CD4-positive, alpha-beta T cell treated with Interleukin-6 at 100 ng/mL for 8 hours (primary cell): ENCODE measurements at places on chromosomes 7 and 10.
A peak's percentile ranks its signal among the peaks of the same experiment; 100 is the strongest.

GRCh38 chr10:116398224-116398623 lies 29.4 kb upstream of the PNLIPRP3 start:
- no peak for DNase-seq

- DNase-seq: no peak
These were observed 23.5 kb downstream of the HTR5A start for GRCh38 chr7:155093596-155093995.

DNA sequence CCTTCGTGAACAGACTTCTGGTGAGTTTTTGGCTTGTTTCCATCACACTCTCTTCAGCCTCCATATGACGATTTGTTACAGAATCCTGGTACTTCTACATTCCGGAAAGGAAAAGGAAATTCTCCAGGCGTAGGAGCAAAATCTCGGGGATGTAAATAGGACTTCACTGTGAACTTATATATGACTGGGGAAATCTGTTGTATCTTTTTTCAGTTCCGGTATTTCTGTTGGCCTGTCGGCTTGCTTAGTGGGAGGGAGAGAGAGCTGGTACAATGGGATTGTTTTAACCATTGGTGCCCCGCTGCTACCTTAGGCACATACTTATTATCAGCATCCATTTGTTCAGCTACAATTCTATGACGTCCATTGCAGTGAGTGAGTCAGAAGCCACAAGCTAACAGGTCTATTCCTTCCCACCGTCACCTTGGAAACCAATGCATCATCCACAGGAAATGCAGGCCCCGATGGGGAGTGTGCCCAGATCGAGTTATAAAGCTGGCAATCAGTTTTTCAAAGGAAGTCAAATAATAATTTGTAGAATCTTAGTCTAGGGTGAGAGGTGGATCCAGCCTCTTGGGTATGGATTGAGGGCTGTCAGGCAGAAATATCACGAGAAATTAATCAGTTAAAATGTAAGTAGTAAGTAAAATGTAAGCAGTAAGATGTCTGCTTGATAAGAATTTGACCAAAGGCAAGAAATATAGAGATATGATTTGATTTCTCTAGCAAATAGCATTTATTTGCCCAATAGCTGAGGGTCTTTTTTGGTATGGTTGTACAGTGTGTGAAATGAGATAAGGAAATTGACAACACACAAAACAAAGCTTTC lies 92.0 kb upstream of the MKLN1 start:
- peak; percentile 81 for DNase-seq

DNA sequence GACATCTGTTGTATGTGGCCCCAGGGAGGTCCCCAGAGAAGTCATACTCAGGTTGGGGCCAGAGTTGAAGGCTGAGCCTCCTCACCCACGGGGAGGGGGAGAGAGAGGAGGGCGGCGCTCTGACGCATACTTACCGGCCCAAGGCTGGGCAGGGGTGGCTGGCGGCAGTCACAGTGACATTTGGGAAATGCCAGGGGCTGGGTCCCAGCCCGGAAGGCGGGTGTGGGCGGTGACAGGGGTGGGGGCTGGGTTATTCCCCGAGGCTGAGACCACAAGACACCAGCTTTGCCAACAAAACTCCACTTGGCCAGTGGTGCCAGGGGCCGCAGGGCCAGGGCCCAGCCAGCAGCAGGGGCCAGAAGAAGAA lies 41.1 kb downstream of the RASGEF1A start:
- peak; percentile 18 for DNase-seq

DNA sequence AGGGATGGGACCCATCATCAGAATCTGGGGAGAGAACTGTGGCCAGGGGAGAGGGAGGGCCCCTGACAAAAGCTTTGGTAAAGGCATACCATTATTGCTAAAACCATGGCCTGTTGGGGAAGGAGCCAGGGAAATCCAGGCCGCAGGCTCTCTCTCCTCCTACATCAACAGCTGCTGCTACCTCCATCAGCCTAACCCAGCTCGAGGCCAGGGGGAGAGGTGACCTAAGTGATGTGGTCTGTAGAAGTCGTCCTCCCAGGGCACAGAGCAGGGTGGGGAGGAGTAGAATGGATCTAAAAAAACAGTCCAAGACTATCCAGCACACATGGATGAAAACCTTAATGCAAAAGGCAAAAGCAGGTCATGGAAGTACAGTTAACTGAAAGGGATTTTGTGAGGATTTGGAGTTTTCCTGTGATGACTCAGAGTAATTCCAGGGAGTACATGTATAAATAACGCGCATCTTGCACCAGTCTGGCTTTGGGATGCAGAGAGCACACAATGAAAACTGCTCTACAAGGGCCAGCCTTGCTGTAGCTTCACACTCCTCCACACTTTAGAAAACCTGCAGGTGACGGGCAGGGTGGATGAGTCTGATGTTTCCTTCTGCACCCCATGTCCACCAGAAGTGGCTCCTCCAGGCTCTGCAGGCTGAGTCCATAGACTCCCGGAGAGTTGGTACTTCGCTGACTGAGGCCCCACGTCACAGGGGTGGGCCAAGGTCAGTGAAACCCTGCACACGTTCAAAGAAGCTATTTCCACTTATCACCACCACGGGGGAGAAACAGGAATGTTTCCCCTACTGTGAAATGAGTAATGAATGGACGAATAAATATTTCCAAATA lies 38.5 kb upstream of the MSMB start:
- DNase-seq: no peak

DNA sequence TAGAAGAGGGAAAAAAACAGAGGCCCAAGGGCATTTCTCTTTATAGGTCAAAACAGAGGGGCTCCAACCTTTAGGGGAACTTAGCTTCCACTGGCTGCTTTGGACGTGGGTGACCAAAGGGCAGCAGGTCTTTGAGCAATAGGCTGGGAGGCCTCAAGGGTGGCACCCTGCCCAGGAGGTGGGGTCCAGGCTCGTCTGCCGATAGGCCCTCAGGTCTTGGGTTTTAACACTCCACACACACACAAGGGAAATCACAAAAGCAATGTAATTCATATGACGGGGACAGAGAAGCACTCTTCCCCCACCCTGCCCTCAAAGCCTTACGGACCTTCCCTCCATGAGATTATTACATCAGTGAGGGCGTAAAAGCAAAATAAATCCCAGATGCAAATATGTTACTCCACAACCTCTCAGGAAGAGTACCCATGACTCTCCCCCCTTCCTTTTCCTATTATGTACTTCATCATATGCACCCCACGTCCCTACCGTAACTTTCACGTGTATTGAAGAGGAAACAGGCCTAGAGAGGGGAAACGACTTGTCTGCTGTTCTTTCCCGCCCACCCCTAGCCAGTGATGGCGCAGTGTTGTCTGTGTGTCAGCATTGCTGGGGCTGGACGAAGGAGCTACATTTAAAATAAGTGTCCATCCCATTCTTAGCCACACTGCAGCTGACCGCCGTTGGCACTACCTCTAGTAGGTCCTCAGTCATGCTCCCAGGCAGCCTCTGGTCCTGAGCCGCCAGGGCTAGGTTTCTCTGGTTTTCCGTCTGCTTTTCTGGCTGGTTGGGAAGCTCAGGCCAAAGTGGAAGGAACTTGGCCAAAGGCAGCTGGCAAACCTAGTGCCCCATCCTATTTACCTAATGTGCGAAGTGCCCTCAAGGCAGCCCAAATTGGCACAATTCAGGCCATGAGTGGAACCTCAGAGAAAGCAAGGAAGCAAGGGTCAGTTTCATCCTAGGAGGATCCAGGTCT lies 2.1 kb downstream of the PCBD1 start:
- no peak for DNase-seq

GRCh38 chr10:101828766-101829551 lies 10.7 kb upstream of the OGA start:
- no peak for DNase-seq

- peak; percentile 12 for DNase-seq
These were observed 74.2 kb downstream of the MALSU1 start for GRCh38 chr7:23373151-23374004.

GRCh38 chr7:148543302-148543701 lies 47.3 kb upstream of the C7orf33 start:
- no peak for DNase-seq

GRCh38 chr7:93475811-93476210 lies 98.7 kb downstream of the CALCR start:
- DNase-seq: no peak

DNA sequence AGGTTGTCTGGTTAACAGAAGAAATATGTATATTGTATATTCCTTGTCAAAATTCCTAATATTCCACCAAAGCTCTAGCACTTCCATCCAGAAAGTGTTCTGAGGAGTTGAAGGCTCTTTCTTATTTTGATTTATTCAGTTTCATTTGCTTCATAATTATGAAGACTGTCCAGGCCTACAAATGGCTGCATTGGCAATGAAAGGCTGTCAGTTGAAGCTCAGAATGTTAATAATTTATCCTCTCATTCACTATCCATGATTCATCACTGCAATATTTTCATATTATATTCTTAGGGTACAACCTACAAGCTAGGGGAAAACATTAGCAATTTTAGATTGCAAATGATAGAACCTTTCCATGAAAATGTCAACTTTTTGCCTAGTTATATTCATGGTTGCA lies 57.3 kb downstream of the ARID5B start:
- DNase-seq: no peak

GRCh38 chr7:130065500-130066152 lies 4.7 kb upstream of the KLHDC10 start:
- DNase-seq: no peak

- DNase-seq: no peak
These were observed 852.0 kb upstream of the PHF14 start for GRCh38 chr7:10121631-10122030.

- no peak for DNase-seq
These were observed 157.3 kb upstream of the PPP2R2D start for GRCh38 chr10:131743190-131744151.

DNA sequence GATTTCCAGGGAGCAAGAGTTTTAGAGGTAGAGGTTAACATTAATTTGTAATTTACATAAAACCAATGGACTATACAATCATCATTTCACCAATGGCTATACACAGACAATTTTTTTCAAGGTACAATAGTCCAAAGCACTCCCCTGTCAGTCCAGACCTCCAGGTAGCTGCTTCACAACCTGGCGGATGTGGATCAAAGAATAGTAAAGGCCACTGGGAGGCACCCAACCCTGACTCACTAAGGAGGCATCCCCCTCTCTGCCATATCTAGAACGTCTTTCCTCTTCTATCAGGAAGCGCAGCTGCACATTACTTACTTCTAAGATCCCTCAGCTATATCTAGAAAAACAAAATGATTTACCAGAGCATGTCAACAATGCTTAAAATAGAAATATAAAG lies 217.7 kb upstream of the AOAH start:
- no peak for DNase-seq

GRCh38 chr7:30927559-30927958 lies 15.9 kb downstream of the AQP1 start:
- DNase-seq: no peak

DNA sequence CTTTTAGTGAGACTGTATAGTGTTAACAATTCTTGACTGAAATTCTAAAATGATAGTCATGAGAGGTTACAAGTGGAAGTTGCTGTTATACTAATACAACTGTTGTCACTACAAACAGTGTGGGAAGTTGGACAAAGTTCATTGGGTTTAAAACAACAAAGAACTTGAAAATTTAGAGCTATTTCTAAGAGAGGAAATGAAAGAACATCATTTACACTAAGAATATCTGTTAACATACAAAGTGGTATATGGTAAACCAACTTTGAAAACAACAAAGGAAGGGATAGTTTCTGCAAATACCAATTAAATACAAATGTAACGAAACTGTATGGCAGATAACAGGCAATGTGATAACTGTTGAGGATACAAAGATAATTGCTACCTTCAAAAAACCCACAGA lies 11.6 kb downstream of the MTPN start:
- no peak for DNase-seq

DNA sequence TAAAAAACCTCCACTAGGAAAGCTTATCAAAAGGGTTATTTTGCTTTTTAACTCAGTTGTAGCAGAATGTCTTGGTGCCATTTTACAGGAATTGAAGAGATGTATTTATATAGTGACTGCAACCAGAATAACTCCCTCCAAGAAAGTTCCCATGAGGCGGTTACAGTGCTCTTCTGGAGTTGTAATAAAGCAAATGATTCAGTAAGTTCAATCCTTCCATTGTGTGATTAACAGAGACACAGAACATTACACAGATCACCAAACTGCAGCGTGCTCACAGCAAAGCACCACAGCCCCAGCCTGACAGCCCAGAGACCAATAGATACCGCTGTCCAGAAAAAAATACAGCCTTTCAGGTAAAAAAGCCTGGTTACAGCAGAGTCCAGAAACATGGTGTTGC lies 21.9 kb upstream of the CABCOCO1 start:
- DNase-seq: no peak

GRCh38 chr7:142789441-142789840 lies 18.7 kb downstream of the PRSS2 start:
- peak; percentile 48 for DNase-seq

DNA sequence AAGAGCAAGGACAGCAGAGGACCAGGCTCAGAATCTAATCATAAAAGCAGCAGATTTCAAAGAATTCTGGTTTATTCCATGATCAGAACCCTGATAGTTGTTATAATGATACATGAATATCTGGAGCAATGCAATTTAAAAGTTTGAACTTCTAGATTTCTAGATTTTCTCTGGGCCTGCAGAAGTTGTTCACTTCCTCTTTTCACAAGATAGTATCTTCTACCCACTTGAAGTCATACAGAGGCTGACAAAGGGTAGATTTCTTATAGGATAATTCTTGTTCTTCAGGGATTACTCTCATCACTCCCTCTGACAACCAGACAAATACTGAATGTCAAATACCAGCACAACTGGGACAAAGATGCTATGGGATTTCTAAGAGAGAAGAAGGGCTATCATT lies 320.0 kb upstream of the ETV1 start:
- no peak for DNase-seq

- no peak for DNase-seq
These were observed 224.1 kb downstream of the DOCK4 start for GRCh38 chr7:111982133-111982532.

- DNase-seq: no peak
These were observed 107.8 kb upstream of the ZNF438 start for GRCh38 chr10:31139497-31139896.

- no peak for DNase-seq
These were observed 108.2 kb downstream of the LHPP start for GRCh38 chr10:124569623-124570470.

DNA sequence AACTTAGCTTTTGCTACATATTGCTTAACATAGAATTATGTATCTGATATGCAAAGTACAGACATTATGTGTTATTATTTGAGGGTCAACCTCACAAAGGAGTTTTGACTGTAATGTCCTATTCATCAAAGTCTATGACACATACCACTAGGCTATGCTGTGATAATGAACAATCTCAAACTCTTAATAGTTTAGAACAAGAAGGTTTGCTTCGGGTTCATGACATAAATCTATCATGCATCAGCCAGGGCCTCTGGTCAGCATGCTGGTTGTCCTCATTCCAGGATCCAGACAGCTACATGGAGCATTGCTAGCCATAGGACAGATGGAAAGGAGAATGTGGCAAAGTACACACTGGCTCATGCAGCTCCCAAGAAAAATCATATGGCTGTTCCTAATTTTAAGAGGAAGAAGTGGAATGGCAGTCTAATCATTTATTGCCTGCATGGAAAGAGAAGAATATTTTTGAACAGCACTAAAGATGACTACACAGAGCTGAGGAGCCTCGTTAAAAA lies 332.1 kb downstream of the GPR158 start:
- DNase-seq: no peak

- peak; percentile 33 for DNase-seq
These were observed 68.0 kb downstream of the LANCL2 start for GRCh38 chr7:55432939-55433784.
